Left lung (tissue), 14 donors: ENCODE measurements at places on chromosomes 1 and 21. TPM values are rescaled to one million over a fixed set of nuclear protein-coding genes. Genes with fewer than 3 reads are reported as not detected.

CACNA1S gene
- polyA plus RNA-seq, result 0.13 TPM

DNA sequence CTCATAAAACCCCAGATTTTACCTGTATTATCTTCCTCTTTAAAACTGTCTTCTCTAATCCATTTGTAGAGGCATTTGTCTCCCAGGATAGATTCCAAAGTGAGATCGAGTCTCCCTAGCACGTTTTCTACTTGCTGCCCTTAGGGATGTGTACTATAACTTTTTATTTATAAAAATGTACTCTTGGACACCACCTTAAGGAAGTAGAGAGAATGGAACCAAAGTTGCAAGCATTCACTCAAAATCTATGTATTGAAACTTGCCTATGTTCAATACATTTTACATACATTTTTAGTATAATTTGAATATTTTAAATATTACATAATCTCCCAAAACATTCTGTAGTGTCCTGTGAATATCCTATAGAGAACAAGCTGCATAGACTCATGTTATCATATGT lies 842 bp upstream of the SPRR2A start:
- H3K4me1 ChIP-seq, result no peaks in the 10 kb centered on the region
- no peak overlapping the region for H3K4me3 ChIP-seq
- no peak overlapping the region for H3K27ac ChIP-seq
- DNase-seq, result no peak
- peaks cover 6% of the 10 kb centered on the region for H3K27me3 ChIP-seq

DNA sequence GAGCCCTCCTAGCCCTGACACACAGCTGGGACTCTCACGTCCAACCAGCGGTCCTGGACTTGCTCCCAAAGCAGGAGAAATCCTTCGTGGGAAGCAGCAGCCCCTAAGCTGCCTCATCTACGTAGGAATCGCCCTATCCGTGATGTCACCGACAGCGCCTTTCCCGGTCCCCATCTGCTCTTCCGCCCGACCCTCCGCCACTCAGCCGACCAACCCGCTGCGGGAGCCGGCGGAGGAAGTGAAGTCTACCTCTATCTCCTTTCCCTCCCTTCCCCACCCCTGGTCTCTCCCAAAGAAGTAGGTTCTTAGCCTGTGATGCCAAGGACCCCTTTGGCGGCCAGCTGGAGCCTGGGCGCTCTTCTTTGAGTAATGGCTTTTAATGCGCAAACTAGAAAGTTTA lies 272.1 kb downstream of the FAM72C start:
- H3K36me3 ChIP-seq, result no peaks in the 10 kb centered on the region
- H3K27me3 ChIP-seq, result peaks cover 60% of the 10 kb centered on the region
- H3K27ac ChIP-seq, result no peak overlapping the region

- no peaks in the 10 kb centered on the region for H3K36me3 ChIP-seq
- no peak overlapping the region for H3K4me3 ChIP-seq
- DNase-seq, result no peak
- no peaks in the 10 kb centered on the region for H3K4me1 ChIP-seq
Measured at GRCh38 chr21:16363518-16363917, 633.7 kb downstream of the USP25 start.

DNA sequence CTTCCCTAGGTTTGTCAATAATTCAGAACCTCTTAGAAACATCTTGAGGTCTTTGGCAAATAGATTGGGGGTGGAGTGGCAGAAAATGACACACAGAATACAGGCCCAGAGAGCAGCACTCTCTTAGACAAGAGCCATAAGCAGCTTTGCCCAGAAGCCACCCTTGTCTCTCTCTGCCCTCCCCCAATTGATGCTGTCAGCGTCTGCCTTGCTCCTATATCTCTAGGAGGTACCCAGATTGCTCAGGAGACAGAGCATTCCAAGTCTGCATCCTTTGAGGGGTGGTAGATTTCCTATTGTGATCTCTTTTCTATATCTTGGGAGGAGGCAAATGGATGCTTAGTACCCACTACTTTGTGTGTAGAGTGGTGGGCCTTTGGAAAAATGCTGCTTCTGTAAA lies 1.8 kb downstream of the RGL1 start:
- H3K27ac ChIP-seq, result peak overlapping the region; percentile 89
- peaks cover 8% of the 10 kb centered on the region for H3K4me1 ChIP-seq
- no peaks in the 10 kb centered on the region for H3K36me3 ChIP-seq
- H3K27me3 ChIP-seq, result peaks cover 11% of the 10 kb centered on the region
- DNase-seq, result no peak

- H3K27me3 ChIP-seq, result no peaks in the 10 kb centered on the region
- no peak for DNase-seq
Measured at GRCh38 chr1:236509203-236509602, 14.6 kb upstream of the LGALS8 start.

GRCh38 chr1:116494353-116494692 lies 76.5 kb downstream of the CD58 start:
- H3K27me3 ChIP-seq, result no peaks in the 10 kb centered on the region
- H3K27ac ChIP-seq, result no peak overlapping the region
- H3K4me3 ChIP-seq, result no peak overlapping the region
